ENCODE measurements at places on chromosomes 5 and 9.
A peak's percentile ranks its signal among the peaks of the same experiment; 100 is the strongest.

DNA sequence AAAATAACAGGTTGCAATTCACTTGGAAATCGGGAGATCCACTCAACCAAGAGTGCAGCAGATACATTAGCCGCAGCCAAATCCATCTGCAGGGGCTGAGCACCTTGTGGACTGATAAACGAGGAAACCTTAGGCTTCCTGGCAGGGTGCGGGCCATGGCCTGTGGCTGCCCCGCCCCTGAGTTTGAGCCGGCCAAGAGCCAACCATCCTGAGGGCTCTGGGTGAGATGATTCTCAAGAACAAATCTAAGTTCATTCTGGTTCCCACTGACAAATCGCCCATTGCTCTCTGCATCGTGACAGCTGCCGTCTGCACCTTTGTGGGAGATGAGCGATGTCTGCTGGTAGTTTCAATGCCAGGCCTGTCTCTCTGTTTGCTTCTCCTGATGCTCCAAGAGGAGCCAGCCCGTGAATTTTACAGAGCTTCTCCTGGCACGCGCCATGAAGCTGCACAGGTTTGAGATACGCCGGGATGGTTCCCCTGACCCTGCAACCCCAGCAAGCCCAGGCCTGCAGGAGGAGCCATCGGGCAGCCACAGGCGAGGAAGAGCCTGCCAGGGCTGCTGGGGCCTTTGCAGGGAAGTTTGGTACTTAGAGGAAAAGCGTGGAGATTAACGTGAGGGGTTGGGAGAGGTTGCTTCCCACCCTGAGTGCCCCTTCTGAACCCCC is 154.0 kb downstream of the OLFM1 start:
- no peak for DNase-seq

DNA sequence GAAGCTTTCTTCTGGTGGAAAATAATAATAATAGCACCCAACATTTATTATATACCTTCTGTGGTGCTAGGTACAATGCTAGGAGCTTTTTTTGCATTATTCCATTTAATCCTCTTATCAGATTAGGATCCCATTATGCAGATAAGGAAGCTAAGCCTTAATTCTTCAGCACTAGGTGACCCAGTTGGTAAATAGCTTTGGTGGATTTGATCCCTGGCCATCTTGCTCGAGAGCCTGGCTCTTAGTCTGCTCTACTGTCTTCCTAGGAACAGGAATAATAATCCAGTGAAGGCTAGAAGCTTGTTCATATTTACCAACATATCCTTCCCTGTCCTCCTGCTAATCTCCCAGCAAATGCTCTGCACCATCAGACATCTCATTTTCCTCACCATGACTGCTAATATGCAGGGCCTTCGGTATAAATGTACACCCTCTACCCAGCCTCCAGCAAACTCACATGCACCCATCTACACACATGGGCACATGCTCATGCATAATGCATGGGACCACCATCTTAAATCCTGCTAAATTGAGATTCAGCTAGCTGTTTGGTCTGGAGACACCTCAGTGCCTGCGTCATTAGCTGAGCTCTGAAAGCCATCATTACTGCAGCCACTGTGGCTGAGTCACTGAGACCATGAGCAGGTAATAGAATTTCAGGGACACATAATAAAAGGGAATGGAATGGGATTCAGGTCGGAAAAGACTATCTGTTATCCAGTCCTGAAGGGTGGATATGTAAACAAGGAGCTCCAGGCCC is 87.5 kb downstream of the TRIM32 start:
- DNase-seq = no peak

- no peak for DNase-seq
Observed at GRCh38 chr5:53965459-53965858, 344.9 kb downstream of the ARL15 start.

- no peak for DNase-seq
Observed at GRCh38 chr9:89901920-89902319, 297.1 kb downstream of the GADD45G start.

DNA sequence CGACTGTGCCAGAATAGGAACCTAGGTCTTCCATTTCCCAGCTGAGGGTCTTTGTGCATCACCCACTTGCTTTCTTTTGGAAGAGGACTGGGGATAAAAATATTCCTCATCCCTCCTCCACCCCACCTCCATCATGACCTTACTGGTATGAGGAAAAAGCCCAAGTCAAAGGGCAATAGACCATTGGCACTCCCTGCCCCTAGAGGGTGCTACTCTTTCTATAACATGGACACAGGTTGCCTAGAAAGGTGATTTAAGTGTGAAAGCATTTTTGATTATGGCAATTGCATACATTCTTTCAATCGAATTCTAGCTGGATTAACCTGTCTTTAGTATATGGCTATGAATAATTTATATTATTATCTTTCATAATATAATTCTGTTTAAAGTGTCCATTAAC is 22.8 kb upstream of the ZNF618 start:
- DNase-seq = peak; percentile 48

- DNase-seq = no peak
Observed at GRCh38 chr5:39450487-39450886, 25.7 kb upstream of the DAB2 start.

GRCh38 chr9:37953206-37953774 is 49.4 kb upstream of the SLC25A51 start:
- DNase-seq = no peak

DNA sequence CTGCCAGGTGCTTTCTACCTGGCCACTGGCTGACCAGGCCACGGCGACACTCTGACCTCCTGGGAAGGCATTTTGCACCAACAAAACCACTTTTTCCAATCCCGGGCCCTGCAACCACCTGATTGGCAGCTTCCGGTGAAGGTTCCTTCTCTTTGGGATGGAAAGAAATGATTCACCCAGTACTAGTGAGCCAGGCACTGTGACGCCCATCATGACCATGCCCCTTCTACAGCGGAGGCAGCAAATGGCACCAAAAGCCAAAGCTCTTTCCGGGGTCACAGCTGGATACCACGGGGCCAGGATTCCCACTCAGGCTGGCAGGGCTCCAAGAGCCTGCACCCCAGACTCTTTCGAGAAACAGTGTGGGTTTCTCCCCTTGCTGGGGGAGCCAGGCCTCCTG is 4.7 kb downstream of the NOTCH1 start:
- no peak for DNase-seq

GRCh38 chr9:23492126-23493002 is 333.7 kb downstream of the ELAVL2 start:
- DNase-seq = peak; percentile 19

- DNase-seq = no peak
Observed at GRCh38 chr9:99269416-99269815, 47.3 kb downstream of the SEC61B start.

GRCh38 chr5:84382363-84383295 is 2.1 kb downstream of the EDIL3 start:
- DNase-seq = no peak

DNA sequence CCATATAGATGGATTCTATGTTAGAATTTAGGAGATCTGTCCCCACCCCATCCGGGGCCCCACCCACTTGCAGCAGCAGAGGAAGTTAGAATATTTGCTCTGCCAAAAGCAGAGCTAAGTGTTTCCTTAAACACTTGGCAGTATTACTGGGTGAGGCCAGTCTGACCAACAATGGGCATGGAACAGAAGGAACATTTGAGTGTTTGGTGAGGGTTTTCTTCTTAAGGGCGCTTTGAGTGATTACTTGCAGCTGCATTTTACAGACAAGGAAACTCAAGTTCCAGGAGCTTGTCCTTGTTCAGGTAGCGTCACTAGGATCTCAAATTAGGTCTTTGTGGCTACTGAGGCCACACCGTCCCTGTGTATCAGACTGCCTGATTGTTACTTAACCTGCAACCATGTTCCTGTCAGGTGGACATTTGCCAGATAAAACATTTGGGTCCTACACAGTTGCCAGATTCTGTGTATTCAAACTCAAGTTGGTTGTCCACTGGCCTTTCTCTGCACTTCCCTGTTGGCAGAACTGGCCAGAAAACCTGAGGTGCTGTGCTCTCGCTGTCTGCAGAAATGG is 59.3 kb downstream of the SLC46A2 start:
- no peak for DNase-seq

GRCh38 chr5:89729623-89730301 is 679.8 kb downstream of the CETN3 start:
- no peak for DNase-seq

DNA sequence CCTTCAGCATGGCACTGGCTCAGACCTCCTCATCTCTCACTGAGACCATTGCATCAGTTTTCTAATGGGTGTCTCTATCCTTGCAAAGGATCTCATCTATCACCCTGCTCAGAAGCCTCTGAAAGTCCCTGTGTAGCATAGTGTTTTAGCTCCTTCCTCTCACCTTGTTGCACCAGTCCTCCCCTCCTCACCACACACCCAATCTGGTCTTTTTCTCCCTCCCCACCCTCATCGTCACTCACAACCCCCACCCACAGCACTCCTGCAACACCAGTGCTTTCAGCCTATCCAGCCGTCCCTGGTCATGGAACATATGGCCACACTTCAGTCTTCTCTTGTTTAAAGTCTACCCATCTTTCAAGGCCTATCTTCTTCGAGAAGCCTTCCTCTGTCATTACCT is 74.5 kb downstream of the ANGPTL2 start:
- DNase-seq = no peak

DNA sequence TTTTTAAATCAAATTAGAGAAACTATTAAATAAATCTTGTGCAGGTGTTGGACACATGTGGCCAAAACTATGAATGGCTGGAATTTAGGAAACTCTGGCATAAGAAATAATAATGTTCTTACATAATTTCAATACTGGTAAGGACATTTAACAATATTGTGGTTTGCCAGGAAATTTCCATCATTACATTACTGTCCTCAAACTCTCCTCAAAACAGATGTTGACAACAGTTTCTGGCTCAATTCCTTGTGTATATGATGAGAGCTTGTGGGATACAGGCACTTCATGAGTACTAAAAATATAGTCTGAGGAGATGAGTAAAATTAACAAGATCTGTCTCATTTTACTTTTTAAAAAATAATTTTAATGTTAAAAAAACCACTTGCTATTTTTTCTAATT is 27.9 kb downstream of the MCTP1 start:
- DNase-seq = no peak

DNA sequence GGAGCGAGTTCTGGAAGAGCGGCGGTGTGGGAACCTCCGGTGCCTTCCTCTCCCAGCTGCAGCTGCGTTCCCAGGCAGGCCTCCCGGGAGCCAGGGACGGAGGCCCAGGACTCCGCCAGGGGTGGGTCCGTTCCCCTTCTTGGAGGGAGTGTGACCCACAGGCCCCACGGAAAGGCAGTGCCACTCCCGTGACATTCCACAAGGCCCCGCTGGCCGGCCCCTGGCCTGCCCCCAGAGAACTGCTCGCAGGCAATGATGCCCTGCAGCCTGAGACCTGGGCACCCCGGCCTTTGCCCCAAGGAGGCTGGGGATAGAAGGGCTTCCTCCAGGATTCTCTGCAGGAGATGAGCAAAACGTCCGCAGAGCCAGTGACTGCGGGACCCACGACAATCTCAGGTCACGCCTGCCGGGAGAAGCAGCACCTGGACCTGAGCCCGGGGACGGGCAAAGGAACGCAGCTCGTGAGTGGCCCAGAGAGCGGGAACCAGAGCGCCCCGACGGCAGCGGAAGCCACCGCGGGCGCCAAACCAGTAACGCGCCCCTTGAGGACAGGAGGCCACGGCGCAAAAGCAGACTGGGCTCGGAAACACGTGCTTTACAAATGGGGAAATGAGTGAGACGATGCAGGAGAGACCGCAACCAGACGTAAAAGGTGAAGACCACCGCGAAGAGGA is 9.3 kb downstream of the OBP2B start:
- DNase-seq = peak; percentile 55

DNA sequence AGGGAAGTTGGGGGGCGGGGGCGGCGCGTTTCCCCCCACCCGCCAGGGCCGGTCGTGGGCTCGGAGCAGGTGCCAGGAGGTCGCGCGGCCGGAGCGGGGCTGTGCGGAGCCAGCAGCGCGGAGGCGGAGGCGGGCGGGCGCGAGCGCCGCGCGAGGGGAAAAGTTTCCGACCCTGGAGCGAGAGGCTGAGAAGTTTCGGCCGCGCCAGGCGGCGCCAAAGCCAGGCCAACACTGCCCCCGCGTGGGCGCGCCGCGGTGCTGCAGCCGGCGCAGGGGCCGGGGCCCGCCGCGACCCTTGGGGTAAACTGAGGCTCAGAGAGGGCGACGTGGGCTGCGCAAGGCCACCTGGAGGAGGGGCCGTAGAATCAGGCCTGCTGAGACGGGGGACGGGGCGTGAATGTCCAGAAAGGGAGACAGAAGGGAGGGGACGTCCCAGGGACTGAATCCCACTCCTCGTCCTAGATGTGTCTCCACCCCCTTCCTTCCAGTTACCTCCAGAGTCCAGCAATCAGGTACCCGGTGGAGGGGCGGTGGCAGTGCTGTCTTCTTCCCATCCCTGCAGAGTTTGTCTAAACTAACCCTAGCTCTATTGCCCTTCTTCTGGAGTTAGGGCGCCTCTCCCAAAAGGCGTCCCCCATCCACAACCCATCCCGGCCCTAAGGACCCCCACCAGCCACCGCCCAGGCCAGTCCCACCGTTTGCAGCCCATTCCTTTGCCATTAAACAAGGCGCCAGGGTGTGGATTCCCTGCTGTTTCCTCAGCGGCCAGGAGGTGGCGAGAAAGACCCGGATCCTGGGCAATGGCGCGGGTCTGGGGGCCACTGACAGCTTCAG is 10.2 kb downstream of the C9orf50 start:
- DNase-seq = peak; percentile 47

DNA sequence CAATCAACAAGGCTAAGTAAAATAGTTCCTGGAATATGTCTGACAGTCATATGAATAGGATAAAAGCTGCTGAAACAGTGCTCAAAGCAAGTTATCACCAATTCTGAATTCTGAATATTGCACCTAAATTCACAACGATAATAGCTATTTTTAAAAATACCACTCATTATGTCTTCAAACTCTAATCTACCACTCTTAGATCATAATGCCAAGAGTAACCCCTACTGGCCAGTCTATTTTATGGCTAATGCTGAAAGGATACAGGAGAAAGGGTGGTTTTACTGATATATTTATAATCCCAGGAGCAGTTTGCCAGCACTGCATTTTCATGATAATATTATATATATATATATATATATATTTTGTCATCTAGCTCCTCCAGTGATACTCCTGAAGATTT is 232.8 kb downstream of the PDE4D start:
- DNase-seq = peak; percentile 60

DNA sequence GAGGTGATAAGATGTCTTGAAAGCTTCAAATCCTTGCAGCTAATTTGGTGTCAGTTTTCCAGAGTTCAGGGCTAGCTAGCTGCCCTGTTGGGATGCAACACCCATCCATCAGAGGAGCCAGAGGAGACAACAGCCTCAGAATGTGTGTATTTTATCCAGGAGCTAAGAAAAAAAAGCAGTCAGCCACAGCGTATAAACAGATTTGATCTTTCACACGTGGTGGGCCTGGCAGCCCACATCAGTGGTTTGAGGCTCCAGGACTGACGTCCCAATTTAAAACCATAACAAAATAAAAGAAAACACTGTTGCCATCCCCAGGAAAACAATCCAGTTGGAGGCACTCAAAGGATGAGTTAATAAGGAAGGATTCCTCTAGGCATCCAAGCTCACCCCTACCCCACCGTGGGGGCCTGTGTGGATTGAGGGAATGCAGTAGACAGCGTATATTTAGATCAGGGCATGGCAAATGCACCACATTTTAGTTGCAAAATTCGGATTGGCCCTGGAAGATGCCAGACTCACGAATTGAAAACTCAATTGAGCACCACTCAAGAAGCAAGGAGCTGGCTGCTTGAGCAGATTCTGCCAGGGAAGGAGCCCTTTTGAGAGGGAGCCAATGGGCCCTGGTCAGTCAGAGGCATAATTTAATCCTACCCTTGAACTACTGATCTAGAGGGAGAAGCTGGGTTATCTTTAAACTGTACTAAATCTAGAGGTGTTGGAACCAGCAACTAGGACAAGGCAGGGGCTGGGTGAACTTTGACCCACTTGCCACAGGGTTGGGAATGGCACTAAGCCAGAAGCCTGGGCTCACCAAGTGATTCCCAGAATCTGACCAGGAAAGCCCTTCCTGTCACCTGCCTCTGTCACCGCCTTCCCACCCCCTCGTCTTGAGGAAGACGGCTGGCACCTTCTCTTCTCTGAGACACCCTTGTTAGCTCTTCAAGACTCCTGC is 17.5 kb downstream of the ADRA1B start:
- no peak for DNase-seq
